Spleen (tissue), 13 donors: ENCODE measurements at places on chromosomes 12 and 14.

DNA sequence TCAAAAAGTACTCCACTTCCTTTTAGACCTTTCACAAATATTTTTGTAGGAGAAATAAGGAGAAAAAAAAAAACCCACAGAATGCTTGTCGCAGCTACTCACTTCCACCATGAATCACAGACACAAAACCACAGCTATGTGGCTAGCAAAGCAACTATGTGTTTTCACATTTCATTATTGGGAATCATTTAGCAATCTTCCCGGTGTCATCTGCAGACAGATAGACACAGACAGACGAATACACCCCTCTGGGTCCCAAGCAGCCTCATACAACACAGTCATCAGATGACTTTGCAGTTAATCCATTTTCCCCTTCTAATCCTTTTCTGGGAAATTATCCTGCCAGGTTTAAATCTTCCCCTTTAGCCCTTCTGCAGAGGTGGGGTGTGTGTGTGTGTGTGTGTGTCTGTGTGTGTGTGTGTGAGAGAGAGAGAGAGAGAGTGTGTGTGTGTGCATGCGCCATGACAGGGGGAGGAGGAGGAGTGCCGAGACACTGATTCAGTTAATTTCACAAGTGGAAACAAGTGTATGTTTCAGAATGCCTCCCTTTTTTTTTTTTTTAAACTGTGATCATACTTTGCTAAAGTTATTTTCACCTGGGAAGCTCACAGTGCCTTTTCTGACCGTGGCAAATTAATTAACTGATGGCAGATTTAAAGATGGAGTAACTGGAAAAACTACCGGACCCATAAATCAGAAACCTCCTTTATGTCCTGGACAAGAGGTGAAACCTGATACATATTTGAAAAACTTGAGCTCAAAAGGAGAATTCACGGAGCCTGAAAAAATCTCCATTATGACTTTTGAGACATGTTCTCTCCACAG, 39.9 kb downstream of the LTBP2 start:
- no peak for DNase-seq

DNA sequence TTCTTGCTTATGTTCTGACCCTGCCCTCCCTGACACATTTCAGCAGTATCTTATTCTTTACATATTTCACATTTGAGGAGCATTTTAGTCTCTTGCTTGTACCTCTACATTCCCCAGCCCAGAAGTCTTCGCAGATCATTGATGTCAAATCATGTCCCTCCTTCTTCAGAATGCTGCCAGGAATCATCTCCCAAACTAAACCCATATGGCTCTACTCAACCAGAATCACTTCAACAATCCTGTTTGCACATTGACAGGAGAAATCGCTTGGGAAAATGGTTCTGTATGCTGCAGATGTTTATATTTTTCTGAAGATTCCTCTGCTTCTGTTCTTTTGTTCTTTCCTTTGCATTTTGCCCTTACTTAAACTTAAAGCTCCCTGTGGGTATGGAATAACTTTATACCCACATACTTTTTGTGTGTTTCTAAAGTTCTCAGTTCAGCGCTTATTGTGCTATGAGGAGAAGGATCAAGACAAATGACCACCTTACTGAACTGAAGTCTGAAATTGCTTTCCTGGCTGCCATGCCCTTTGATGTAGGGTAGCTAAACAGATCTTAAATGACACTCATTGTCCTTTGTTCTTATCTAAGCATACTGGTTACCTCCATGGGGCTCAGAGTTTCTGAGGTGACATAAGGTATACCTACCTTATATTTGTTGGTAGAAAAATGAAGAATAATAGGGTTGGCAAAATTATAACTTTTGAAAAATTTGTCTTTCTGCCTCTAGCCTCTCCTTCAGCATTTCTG, 134.6 kb downstream of the SLC25A21 start:
- DNase-seq = no peak

DNA sequence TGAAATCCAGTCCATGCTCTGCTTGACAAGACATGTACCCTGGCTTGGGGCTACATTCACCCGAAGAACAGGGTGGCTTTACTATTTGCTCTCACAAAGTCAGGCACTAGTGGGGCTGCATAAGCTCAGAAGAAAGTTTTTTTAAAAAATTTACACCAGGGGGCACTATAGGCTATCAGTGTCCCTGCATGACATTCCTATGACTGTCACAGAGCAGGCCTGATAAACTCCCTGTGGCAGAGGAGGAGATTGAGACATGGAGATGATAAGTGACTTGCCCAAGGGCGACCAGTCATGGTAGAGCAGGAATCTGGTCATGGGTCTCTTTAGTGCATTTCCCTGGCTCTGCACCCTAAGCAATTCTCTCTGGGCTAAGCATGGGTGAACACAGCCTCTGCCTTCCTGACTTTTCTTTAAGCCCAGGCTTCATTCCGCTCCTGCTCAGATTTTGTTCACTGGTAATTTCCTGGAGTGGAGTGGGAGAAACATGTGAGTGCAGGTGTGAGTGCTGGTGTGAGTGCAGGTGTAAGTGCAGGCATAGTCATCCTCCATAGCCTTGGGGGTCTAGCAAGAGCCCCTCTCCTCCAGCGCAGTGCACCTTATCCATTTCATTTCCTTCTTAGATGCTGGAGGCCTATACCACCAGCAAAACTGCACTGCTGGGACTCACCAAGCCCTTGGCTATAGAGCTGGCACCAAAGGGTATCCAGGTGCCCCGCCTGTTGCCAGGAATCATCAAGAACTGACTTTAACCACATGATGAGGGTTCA, 91.6 kb downstream of the DHRS2 start:
- no peak for DNase-seq

DNA sequence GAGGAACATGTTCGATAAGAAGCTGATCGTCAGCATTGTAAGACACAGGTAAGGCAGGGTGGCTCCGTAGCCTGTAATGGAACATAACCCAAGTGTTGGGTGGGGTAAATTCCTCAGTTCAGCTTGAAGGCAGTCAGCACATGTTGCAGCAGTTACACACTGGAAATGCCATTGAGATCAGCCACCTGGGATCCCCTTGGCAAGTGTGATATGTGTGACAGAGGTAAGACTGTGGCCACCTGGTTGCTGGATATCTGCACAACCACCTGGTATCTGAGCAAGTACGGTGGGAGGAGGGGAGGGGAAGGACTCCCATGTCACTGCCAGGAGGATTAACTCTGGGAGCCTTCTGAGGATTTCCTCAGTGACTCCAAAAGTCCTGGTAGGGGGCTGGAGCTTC, 158.0 kb upstream of the CAND1 start:
- no peak for DNase-seq

DNA sequence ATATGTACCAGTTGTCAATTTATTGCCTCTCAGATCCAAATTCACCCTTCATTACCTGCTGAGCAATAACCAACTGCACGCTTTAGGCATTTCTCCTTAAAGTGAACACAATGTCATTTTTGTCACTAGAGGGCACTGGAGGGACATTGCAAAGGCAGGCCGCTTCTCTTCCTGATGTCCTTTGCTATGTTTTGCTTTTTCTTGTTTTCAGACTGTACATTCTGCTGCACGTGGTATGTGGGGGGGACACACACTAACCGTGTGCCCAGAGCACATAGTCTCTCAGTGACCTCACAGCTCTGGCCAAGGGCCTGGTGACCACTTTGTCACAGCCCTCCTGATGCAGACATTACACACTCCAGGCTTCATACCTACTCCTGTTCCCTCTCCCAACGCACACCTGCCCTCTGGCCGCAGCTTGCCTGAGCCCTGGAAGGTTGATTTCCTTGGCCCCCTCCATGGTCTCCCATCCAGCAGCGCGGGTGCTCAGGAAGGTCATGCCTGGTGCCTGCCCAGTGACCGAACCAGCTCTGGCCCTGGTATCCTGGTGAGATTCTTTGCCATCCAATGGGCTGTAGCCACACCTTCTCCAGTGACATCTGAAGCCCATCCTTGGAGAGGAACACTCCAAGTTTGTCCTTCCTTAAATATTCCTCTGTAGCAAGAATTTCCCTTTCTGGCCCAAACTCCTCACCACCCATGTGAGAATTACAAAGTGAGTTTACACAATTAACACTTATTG, 39.9 kb downstream of the MYO1H start:
- no peak for DNase-seq

GRCh38 chr12:92111256-92111655, 34.4 kb downstream of the BTG1 start:
- DNase-seq = no peak
